ENCODE measurements at places on chromosomes 5 and 9.

GRCh38 chr5:124755565-124755964, 9.1 kb upstream of the ZNF608 start:
- H3K27me3 ChIP-seq: no peaks in the 10 kb centered on the region
- H3K27ac ChIP-seq: no peak overlapping the region
- DNase-seq: no peak
- H3K4me3 ChIP-seq: no peak overlapping the region
- H3K36me3 ChIP-seq: no peaks in the 10 kb centered on the region

DNA sequence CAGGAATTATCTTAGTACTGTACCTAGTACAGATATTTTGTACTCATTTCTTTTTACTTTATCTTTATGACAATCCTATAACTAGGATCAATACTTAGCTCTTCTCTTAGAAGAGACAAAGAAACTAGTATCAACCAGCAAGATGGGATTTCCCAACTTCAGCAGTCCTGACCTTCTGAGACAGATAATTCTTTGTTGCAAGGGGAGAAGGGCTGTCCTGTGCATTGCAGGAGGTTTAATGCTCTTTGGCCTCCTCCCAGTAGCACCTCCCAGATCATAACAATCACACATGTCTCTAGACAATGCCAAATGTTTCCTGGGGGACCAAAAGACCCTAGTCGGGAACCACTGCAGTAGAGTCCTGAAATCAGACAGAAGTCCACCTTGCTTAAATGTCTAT, 424.3 kb upstream of the DMAC1 start:
- H3K27ac ChIP-seq: no peak overlapping the region
- no peak for DNase-seq
- peaks cover 6% of the 10 kb centered on the region for H3K4me1 ChIP-seq

DNA sequence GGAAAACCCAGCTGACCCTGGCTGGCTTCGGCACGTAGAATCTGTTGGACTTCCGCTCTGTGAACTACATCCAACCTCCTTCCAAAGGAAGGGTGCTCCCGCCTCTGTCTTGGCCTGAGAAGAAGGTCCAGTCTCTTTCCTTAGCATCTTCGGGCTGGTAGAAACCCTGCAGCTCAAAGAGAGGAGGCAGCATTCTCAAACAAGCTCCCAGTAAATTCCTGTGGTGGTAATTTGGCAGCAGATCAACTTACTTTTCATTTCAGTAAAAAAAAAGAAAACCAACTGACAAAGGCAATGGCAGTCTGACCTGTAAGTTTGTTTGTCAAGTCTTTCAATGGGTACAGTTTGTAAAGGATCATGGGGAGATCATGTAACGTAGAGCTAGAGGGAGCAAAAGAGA, 176.7 kb downstream of the MED10 start:
- no peaks in the 10 kb centered on the region for H3K36me3 ChIP-seq
- no peak overlapping the region for H3K27ac ChIP-seq
- H3K27me3 ChIP-seq: peaks cover 8% of the 10 kb centered on the region
- peaks cover 5% of the 10 kb centered on the region for H3K4me1 ChIP-seq

DNA sequence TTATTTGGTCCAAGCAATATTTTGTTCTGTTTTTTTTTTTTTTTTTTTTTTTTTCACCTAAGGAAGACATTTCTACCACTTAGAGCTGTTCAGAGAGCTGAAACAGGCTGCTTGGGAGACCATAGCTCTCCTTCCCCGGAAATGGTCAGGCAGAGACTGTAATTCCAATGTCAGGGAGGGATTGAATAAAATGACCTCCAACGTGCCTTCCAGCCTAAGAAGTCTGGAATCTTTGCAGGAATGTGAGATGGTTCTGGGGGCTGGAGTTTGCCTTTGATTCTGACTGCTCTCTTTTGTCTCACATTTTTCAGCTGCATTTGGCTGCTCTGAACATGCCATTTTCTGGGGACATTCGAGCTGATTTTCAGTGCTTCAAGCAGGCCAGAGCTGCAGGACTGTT, 38.3 kb upstream of the TGFBR1 start:
- H3K27ac ChIP-seq: peak overlapping the region; percentile 33
- H3K27me3 ChIP-seq: no peaks in the 10 kb centered on the region
- no peak for DNase-seq

DNA sequence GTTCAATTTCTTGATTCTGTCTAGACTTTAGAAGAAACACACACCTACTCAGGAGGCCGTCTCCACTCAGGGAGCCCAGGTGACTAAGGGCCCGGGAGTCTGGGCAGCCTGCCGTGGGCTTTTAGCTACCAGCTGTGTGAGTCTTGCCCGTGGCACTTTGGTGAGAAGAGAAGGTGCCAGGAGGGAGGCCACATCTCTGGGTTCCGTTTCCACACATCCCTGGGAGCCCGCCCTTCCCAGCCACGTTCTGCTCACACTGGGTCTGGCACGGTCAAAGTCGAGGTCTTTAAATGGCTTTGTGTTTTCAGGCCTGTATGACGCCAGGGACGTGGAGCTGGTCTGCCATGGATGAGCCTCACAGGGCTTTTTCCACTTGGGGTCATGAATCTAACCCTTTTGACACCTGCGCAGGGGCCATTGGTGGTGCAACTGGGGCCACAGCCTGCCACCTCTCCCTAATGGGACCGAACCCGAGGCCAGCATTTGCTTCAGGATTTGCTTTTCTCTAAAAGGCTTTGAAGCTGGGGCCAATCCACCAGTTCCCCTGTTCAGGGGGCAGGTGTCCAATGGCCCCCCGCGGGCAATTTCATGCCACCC, 17.2 kb upstream of the FCN2 start:
- no peak overlapping the region for H3K4me3 ChIP-seq
- peaks cover 3% of the 10 kb centered on the region for H3K27me3 ChIP-seq
- H3K36me3 ChIP-seq: peaks cover 2% of the 10 kb centered on the region
- no peaks in the 10 kb centered on the region for H3K4me1 ChIP-seq
- DNase-seq: no peak

DNA sequence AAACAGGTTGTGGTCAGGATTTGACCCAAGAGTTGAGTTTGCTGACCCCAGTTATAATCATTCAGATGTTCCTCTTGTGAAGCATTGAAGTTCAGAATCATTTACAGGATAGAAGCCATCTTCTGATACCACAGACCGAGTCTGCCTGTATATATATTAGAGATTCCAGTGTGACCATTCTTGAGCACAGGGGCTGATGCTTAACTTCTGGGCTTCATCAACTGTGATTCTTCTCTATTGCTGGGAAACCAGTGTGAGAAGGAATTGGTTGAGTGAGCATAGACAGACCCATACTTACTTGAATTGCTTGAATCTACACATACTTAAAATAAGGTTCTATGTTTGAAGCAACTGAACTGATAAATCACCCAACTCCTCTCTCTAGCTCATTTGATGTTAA, 27.9 kb upstream of the PCAT7 start:
- no peaks in the 10 kb centered on the region for H3K36me3 ChIP-seq
- H3K27ac ChIP-seq: no peak overlapping the region
- H3K27me3 ChIP-seq: no peaks in the 10 kb centered on the region
- DNase-seq: no peak
- no peaks in the 10 kb centered on the region for H3K4me1 ChIP-seq

DNA sequence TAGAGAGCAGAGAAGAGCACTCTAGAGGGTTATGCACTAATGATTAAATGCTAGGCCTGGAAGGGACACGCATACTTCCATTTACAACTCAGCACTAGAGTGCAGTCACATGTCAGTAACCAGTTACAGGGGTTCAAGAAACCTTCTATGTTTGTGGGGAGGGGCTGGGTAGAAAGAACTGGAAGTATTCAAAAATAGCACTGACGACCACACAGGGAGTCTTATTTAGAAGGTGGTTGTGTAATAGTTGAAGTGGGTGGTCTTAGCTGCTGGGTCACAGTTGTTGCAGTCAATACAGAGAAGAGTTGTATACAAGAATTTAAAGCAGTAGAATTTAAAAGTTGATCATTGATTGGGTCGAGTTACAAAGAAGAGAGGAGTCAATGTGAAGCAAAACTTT, 15.4 kb downstream of the AOPEP start:
- H3K27me3 ChIP-seq: no peaks in the 10 kb centered on the region
- DNase-seq: no peak
- peaks cover 12% of the 10 kb centered on the region for H3K4me1 ChIP-seq
- H3K36me3 ChIP-seq: peaks cover 22% of the 10 kb centered on the region
- H3K4me3 ChIP-seq: no peak overlapping the region
- no peak overlapping the region for H3K27ac ChIP-seq

DNA sequence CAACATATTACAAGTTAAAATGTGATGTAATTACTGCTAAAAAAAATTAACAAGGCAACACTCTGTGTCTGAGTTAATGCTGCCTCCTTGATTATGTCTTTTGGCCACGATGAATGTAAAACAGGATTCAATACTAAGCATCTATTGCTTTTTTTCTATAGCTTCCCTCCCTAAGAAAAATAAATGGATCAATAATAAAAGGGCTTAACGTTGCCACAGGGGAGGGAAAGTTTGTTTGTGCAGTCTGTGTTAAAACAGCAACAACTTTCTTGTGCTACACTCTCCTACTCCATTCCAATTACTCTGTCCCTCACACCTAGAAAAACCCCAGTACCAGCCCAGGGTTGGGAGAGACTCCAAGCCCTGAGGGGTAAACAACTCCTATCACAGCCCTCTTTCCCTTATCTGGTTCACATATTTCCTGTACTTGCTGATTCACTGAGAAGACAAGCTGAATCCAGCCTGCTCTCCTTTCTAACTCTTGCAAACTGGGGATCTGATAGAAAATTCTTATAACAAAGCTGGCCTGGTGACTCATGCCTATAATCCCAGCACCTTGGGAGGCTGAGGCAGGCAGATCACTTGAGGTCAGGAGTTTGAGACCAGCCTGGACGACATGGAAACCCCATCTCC, 44.8 kb downstream of the PTPN3 start:
- peaks cover 20% of the 10 kb centered on the region for H3K4me1 ChIP-seq
- no peaks in the 10 kb centered on the region for H3K27me3 ChIP-seq
- peaks cover 4% of the 10 kb centered on the region for H3K36me3 ChIP-seq
- no peak for DNase-seq
- peak overlapping the region; percentile 84 for H3K27ac ChIP-seq

GRCh38 chr9:5510360-5510931, at the start of gene PDCD1LG2:
Gene PDCD1LG2 (plus strand): TSS chr9:5510531. CDS start chr9:5522547, 12,016 bp downstream.
- no peaks in the 10 kb centered on the region for H3K27me3 ChIP-seq
- no peak within 1 kb of the TSS for H3K27ac ChIP-seq
- no peaks in the 10 kb centered on the region for H3K36me3 ChIP-seq
- no peaks in the 10 kb centered on the region for H3K4me1 ChIP-seq

DNA sequence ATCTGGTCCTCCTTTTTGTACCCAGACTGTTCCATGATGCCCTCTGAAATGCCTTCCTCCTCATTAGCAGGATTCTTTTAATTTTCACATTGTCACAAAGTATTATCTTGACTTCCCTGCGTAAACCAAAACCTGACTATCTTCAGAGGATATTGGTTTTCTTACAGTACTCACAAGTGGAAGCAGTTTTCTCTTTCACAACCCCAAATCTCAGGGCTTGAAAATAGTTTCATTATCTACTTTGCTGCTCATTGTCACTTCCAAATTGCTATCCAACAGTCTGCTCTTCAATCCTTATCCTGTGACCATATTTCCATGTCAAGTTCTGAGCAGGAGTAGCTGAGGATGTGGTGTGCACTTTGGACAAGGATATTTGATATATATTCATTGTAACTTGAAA, 324.1 kb downstream of the FAM170A start:
- H3K4me1 ChIP-seq: peaks cover 8% of the 10 kb centered on the region
- H3K27ac ChIP-seq: no peak overlapping the region
- H3K4me3 ChIP-seq: no peak overlapping the region

DNA sequence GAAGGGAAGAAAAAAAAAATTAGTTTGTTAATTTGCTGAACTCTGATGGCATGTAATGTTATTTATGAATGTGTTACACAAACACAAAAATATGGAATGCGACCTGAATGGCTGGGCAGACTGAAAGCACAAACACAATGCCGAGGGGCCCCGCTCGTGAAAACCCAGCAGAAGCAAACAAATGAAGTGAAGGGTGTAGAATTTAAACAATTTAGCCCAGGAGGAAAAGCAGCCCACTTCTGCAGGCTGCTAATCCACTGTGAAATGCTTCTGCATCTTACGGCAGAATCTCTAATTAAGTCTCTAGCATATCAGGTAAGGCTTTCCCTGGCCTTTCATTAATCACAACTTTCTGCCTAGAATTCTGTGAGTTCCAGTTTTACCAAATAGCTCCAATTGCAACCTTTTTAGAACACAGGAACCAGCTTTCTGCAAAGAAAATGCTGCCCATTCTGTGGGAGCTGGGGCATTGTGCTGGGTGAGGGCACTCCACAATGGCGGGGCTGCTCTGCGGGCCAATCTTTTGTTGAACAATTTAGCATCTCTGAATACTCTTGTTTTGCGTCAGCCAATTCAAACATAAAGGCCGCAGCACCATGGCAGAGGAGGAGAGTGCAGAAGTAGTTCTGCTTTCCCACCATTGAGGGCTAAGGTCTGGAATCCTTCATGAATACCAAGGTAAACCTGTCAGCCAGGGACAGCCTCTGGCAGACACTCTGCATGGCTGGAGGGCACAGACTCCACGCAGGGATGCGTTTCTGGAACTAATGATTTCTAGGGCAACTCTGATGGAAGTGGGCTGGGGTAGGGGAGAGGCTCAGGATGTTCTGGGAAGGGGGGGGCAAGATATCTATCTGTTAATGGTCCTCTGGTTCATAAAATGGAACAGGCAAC, 66.4 kb downstream of the PTCH1 start:
- DNase-seq: no peak
- H3K27me3 ChIP-seq: no peaks in the 10 kb centered on the region
- H3K27ac ChIP-seq: peak overlapping the region; percentile 41
- peaks cover 53% of the 10 kb centered on the region for H3K36me3 ChIP-seq

- DNase-seq: no peak
- H3K36me3 ChIP-seq: peaks cover 11% of the 10 kb centered on the region
- no peaks in the 10 kb centered on the region for H3K4me1 ChIP-seq
These were observed 60.8 kb downstream of the MSX2 start for GRCh38 chr5:174785120-174785680.

- DNase-seq: no peak
- H3K27ac ChIP-seq: no peak overlapping the region
- H3K4me1 ChIP-seq: peaks cover under 1% of the 10 kb centered on the region
- no peaks in the 10 kb centered on the region for H3K36me3 ChIP-seq
- no peak overlapping the region for H3K4me3 ChIP-seq
These were observed 12.7 kb upstream of the GOLM1 start for GRCh38 chr9:86112057-86112456.

DNA sequence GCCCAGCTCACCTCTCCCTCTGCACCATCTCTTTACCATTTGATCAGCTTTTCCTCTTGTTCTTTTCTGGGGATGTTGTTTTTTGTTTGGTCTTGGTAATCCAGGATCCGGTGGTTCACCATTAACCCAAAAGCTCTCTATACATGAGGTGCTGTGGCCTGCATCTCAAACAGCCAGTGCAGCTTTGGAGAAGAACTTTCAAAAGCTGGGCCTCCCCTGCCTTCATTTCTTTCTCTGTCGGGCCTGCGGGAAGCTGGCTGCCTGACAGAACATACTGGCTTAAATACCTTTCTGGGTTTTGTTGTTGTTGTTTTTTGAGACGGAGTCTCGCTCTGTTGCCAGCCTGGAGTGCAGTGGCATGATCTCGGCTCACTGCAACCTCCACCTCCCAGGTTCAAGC, 12.1 kb downstream of the PSAT1 start:
- H3K4me1 ChIP-seq: no peaks in the 10 kb centered on the region
- peaks cover 35% of the 10 kb centered on the region for H3K36me3 ChIP-seq
- H3K27ac ChIP-seq: no peak overlapping the region
- no peak for DNase-seq
- H3K27me3 ChIP-seq: no peaks in the 10 kb centered on the region

Measured in mesothelial cell of epicardium (in vitro differentiated cells).